ENCODE measurements at places on chromosomes 16 and 17.

GRCh38 chr17:77473615-77474226, 333.0 kb downstream of the SEC14L1 start:
- no peak for DNase-seq

DNA sequence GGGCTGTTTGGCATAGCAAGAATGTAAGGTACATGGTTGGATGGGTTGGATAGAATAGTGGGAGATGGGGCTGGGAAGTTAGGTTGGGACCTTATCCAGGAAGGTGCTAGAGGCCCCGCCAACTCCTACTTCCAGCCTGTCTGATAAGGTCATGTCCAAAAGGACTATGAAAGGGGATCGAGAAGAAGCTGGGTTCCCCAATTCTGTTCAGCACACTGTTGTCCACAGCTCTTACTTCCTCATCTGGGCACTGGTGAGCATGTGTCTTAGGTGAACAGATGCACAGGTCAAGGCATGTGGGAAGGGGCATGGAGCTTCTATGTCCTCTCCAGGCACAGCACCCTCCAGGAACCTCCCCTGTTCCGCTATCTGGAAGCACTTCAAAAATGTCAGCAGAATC, 5.6 kb upstream of the ULK2 start:
- DNase-seq: no peak

DNA sequence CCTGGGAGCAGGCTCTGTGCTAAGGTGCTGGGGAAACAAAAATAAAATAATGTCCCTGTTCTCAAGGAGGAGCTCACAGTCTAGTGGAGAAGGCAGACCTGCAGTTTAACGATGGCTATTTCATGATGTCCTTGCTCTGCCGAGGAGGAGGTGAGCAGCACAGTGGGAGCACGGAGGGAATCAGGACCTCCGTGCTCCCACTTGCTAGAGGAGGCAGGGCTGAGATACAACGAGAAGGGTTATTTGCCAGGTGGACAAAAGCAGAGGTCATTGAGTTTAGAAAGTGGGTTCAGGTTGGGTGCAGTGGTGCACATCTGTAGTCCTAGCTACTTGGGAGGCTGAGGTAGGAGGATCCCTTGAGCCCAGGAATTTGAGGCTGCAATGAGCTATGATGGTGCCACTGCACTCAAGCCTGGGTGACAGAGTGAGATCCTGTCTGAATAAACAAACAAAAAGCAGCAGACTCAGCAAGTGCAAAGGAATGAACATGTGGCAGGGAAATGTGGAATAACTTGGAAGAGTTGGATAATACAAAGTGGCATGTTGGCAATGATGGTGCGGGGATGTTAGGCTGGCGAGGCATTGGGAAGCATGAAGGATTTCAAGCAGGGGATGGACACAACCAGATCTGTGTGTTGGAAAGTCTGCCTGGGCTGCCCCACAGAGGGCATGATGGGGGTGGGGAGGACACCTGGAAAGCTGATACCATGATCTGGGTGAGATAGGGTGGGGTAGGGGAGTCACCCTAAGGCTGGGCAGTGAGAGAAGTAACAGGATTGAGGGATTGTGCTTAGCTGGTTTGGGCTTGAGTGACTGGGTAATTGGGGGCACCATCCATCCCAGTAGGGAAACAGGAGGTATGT, 12.8 kb upstream of the TNS4 start:
- DNase-seq: no peak

DNA sequence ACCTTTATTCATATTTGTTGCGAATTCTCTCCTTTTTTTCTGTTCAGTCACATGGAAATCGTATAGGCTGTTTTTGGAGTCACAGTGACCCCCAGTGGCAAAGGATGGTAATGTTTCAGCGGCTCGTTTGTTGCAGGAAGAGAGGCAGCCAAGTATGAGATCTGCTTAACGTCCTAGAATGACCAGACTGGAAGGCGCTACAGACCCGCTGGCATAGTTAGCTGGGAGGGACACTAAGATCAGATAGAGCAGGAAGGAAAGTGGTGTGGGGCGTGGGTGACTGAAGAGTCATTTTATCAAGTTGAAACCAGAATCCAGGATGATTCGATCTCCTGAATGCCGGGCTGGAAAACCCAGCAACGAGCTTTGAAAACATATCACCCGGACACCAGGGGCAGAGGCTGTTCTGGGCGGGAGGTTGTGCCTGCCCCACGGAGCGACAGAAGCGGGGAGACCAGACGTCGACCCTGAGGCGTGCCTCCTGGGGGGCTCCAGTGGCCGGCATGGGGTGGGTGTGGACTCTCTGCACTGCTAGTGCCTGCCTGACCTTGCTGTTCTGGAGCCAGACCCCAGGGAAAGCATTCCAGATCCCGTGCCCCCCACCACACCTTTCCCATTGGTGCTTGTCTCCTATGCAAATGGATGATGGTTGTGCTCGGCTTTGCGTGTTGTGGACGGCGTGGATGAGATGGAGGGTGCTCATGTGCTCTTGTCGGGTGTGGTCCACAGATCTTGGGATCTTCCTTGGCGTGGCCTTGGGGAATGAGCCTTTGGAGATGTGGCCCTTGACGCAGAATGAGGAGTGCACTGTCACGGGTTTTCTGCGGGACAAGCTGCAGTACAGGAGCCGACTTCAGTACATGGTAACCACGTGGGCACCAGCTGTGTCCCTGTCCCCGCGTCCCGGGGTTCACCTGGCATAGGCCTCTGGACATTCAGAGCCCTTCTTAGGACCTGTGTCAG, 7.7 kb downstream of the IL34 start:
- DNase-seq: peak; percentile 73
